ENCODE measurements at places on chromosomes 6 and 20.

DNA sequence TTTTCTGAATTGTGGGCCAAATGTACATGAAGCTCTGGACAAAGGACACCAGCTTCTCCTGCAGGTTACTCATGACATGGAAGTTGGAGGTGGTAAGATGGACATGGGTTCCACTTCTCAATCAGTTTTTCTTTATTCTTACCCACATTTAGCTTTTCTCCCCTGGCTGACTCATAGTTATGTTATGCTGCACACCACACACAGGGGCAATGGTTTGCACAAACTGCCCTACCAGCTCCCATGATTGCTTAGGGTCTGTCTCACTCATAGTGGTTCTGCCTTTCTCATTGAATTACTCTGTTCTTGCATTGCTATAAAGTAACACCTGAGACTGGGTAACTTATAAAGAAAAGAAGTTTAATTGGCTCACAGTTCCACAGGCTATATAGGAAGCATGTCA, 4.5 kb upstream of the CD109 start:
- no peak for DNase-seq

DNA sequence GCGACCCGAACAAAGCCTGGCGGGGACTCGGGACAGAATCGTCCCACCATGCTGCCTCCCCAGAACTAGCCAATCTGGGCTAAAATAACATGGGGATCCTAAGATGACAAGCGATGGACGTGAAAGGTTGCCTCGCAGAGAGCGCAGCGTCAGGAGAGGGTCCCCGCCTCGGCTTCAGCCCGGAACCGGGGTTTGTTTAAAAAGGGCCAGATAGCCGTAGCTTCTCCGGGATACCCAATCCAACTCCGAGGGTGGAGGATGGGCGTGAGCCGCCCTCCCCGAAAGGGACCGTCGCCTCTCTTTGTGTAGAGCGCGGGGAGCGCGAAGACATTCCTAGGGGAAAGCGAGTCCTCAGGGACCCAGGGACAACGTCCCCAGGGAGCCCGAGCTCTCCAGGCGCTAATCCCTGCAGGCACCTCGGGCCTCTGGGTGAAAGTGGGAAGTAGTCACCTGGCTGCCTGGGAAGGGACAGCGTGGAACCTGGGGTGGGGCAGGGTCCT, 643 bp downstream of the CD24 start:
- DNase-seq = peak; percentile 68

DNA sequence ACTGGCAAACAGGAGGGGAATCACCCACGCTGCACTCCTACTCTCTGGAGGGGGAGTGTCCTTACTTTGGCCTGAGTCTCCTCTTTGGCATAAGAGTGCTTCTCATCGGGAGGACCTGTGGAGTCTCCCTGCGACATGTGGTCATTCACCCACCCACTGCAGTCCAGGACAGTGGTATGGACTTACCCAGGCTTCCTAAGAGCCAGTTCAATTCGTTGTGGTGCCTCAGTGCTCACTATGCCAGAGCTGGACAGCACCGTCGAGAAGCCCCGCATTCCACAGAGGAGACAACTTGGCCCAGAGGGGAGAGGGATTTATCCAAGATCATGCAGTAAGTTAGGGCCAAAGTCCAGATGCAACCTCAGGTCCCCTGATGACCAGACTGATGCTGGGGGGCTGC, 86.2 kb upstream of the CCDC167 start:
- DNase-seq = no peak

DNA sequence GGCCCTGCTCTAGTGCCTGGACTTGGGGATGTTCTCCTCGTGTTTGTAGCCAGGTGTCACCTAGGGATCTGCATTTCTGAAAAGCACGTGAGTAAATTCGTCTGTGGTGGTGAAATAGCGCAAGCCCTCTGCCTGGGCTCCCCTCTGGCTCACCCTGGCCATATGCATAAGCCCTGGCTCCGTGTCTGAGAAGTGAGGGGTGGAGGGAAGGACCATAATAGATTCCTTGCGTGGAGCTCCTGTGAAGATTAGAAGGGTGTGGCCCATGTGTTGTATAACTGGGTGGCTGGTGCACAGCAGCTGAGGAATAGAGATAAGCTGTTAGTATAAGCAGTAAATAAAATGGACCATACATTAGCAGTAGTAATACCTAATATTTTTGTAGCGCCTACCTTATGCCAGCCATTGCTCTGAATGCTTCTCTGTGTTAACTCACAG, 4.8 kb downstream of the BCAS1 start:
- DNase-seq = no peak

- DNase-seq = no peak
Observed at GRCh38 chr20:62725596-62726268, 17.1 kb downstream of the NTSR1 start.

DNA sequence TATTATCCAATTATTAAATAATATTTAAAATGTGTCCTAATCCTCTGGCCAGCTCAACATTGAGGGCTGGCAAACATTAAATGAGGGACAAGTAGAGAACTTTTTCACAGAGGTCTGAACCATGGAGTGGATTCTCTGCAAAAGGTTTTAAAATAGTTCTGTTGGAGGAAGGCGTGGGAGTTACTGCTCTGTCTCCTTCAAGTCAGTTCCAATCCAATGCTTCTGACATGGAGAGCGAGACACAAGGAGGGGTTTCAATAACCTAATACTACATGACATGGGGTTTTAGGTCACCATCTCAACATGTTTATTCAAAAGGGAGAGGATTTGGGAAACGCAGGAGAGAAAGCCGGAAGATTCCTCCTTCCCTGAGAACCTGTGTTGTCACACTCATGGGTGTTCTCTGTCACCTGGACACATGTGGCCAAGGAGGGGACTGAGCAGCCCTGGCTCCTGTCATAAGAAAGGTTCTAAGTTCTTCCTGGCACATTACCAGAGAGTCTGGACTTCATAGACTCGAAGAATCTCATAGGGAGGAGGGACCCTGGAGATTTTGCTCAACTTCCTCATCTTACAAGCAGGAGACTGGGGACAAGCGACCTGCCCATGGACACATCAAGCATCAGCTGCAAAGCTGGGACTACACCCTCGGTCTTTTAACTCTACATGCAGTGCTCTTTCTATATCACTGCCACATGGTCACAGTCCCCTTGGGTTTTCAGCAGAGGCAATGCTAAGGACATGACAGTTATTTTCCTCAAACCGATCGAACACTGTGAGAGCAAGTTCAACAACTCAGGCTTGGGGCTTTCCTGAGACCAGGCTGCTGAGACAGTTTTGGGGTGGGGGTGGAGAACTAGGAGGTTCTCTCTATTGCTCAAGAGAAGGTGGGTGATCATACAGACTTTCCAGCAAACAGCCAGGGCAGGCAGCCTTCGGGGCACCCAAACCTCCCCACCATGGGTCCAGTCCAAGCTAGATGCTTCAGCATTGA, 38.6 kb downstream of the PRDM1 start:
- no peak for DNase-seq

GRCh38 chr6:90351696-90352095, 55.1 kb upstream of the BACH2 start:
- DNase-seq = no peak

DNA sequence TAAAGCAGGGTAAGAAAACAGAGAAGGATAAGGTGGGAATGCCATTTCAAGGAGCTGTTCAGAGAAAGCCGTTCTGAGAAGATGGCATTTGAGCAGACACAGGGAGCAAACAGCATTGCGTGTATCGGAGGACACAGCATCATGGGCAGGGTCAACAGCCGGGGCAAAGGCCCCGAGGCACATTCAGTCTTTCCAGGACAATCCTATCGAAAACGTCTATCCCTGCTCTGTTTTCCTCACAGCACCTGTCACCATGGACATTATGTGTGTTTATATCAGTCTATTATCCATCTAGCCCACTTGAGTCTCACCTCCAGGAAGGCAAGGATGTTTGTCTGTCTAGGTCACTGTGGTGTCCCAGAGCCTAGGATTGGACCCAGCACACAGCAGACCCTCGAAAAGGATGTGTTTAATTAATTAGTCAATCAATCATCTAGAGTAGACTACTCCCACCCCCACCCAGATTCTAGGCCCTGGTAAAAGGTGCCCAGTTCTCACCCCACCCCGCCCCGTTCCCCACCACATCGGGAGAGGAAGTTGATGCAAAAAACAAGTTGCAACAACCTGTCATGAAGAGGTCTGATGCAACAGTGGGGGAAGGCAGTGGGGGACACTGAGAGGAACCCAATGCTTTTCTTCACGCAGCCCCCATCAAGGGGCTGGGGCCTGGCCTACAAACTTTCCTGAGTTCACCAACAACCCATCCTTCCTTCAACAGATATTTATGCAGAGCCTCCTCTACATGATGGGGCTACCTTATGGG, 66.6 kb downstream of the PREX1 start:
- no peak for DNase-seq

GRCh38 chr6:29814379-29815117, 13.1 kb upstream of the HLA-G start:
- no peak for DNase-seq

Data from upper lobe of right lung (tissue), 1 donor.